ENCODE measurements at places on chromosomes 7 and 10.

DNA sequence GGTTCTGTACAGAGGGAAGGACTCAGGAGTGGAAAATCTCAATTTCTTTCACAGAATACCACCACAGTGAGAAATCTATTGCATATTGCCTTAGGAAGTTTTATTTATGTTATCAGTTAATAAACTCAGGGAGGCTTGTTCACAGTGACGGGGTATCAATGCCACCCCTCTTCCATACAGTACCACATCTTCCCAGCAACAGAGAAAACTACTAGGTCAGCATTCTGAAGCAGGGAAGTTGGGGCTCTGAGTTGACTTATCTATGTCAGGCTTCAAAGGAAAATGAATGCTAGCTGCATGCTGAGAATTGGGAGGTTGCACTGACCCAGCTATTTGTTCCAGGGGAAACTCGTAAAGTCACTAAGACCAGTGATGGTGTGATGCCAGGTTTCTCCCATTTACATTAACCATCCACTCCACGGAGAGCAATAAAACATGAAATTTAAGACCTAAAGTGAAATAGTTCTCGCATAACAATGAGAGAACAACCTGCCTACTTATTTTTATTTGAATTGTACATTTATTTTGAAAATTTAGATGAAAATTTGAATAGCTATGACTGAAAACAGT is 266.7 kb downstream of the RNLS start:
- no peak for DNase-seq

GRCh38 chr10:112389271-112389822 is 15.4 kb downstream of the ACSL5 start:
- DNase-seq = no peak

- no peak for DNase-seq
These were observed 7.0 kb downstream of the PSAP start for GRCh38 chr10:71844084-71844483.

- DNase-seq = no peak
These were observed 93.8 kb upstream of the SVIL start for GRCh38 chr10:29728541-29729049.
